Effector CD8-positive, alpha-beta T cell (primary cell): ENCODE measurements at places on chromosomes 4 and X.

DNA sequence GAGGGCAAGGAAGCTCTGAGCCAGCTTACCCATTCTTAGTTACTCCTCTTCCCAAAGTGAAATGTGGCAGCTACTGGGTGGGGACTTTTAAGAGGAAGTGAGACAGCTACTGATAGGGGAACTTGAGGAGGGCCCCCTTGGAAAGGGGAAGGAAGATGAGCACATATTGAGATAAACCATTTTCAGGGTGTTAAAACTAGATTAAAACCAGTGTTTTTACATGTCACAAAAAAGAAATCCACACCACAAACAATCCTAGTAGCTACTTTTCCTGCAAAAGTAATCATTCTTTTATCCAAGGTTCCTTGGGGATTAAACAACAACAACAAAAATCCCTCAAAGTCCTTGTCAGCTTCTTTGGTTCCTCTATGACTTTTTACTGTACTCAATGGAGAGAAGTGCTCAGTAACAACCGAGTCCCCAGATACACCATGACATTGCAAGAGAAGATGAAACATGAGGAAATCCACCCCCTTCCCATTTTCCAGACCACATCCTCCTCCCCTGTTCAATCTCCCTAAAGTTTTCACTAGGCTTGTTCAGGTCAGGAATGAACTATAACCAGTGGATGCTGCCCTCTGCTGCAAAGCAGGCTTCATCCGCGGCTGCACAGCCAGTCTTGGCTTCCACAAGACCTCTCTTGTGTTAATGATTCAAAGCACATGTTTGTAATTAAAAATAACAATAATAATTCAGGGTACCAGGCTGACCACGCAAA, 113.5 kb upstream of the TMEM164 start:
- DNase-seq = no peak

DNA sequence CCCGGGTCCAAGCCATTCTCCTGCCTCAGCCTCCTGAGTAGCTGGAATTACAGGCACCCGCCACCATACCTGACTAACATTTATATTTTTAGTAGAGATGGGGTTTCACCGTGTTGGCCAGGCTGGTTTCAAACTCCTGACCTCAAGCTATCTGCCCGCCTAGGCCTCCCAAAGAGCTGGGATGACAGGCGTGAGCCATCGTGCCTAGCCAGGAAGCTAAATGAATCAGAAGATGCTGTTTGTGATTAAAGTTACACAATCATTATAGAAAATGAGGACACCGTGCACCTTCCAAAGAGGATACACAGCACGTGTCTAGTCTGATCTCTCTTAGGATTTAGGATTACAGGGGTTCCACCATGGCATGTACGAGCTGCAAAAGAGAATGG, 99.6 kb downstream of the DHRSX start:
- no peak for DNase-seq

- no peak for DNase-seq
Measured at GRCh38 chr4:72352711-72353110, 216.3 kb downstream of the ADAMTS3 start.

- DNase-seq = no peak
Measured at GRCh38 chrX:331151-331824, 12.7 kb upstream of the GTPBP6 start.
